ENCODE measurements at places on chromosomes 5 and 9.

DNA sequence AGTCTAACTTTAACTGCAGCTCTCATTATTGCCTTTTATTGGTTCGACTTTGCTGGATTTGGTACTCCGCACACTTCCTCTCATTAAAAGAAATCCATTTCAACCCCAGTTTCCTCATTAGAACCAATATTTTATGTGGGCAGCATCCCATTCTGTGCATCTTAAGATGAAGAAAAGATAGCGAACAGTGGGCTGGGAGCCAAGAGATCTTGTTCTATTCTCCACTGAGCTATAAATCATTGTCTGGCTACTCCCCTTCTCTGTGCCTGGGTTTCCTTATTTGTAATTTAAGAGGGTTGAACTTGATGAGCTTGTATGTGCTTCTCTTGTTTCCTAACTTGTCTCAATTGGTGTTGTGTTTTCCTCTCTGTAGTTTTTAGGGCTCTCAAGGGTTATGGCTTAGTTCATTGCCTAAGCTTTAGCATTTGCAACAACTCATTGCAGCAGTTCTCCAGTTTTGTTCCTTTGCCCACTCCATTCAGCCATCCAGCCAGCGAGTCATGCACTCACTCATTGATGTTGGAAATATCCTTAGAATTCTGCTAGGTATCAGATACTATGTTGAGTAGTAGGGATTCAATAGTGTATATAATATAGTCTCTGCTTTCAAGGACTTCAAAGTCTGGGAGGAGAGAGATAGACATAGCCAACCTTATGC lies 273.3 kb upstream of the TNC start:
- DNase-seq: no peak

- no peak for DNase-seq
Measured at GRCh38 chr5:155919126-155919525, 407.8 kb upstream of the SGCD start.

- DNase-seq: no peak
Measured at GRCh38 chr5:135831851-135832555, 2.5 kb upstream of the SLC25A48 start.

DNA sequence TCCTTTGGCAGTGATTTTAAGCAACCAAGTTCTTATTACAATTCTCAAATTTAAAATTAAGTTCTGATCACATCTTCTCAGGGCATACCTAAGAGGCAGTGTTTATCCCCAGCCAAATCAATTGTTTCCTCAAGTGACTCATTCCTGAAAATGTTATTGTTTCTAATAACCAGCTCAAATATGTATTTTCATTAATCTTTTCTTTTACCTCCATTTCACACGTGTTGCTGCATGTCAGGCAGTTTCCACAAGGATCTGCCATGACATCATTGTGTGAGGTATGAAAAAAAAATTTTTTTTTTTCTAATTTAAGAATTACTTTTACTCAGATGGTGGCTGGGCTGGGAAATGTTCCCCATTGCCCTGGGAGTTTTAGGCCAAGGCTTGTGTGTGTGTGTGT lies 113.0 kb upstream of the NTRK2 start:
- no peak for DNase-seq
